ENCODE measurements at places on chromosomes 5 and 9. TPM values are rescaled to one million over a fixed set of nuclear protein-coding genes. Genes with fewer than 3 reads are reported as not detected.

DNA sequence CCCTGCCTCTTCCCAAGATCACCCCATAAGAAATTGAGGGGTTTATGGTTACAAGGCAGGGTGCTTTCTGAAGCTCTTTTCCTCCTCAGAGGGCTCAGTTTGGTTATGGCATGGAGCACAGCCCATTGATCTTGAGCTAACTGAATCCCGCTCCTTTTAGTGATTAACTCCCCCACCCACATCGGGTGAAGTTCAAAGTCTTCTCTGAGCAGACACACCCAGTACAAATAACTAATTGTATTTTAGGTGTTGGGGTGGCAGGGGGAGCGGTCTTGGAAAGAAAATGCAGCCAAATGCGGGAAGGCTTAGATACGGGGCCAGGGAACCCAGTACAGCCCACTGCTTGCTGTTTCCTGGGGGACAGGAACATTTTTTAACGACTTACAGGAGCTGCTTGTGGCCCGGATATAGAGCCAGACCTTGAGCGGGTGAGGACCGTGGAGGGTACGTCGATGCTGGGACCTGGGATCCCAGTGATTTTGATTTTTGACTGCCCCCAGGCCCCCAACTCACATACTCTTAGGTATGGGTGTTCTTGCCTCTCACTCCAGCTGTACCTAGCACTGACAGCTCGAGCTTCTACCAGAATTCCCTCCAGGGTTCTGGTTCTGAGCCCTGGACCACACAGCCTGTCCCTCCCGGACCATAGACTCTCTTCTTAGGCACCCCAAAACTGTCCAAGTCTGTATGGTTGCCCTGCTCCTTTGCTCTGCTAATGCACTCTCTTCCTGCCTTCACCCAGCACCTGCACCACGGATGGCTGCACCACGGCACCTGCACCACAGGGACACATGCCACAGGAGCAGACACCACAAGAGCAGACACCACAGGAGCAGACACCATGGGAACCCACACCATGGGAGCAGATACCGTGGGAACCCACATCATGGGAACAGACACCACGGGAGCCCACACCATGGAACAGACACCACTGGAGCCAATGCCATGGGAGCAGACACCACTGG, 18.3 kb upstream of the RXRA start:
- no peak overlapping the region for H3K27ac ChIP-seq
- no peaks in the 10 kb centered on the region for H3K36me3 ChIP-seq
- H3K4me1 ChIP-seq, result no peaks in the 10 kb centered on the region
- no peaks in the 10 kb centered on the region for H3K27me3 ChIP-seq
- H3K4me3 ChIP-seq, result no peak overlapping the region

GRCh38 chr5:56535347-56535746, 280.0 kb upstream of the MAP3K1 start:
- H3K4me3 ChIP-seq, result no peak overlapping the region
- peaks cover 5% of the 10 kb centered on the region for H3K27me3 ChIP-seq
- DNase-seq, result no peak
- no peak overlapping the region for H3K27ac ChIP-seq
- H3K4me1 ChIP-seq, result peaks cover 13% of the 10 kb centered on the region

GRCh38 chr5:33439905-33440481, 772 bp upstream of the TARS1 start:
- no peaks in the 10 kb centered on the region for H3K27me3 ChIP-seq
- H3K27ac ChIP-seq, result peak overlapping the region; percentile 67
- peaks cover 23% of the 10 kb centered on the region for H3K4me1 ChIP-seq
- peak overlapping the region; percentile 69 for H3K4me3 ChIP-seq

DNA sequence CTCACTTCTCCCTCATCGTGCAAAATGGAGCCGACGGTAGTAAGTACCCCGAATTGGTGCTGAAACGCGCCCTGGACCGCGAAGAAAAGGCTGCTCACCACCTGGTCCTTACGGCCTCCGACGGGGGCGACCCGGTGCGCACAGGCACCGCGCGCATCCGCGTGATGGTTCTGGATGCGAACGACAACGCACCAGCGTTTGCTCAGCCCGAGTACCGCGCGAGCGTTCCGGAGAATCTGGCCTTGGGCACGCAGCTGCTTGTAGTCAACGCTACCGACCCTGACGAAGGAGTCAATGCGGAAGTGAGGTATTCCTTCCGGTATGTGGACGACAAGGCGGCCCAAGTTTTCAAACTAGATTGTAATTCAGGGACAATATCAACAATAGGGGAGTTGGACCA, 979 bp downstream of the PCDHGA12 start:
- H3K27me3 ChIP-seq, result peaks cover 35% of the 10 kb centered on the region
- no peaks in the 10 kb centered on the region for H3K4me1 ChIP-seq
- H3K4me3 ChIP-seq, result no peak overlapping the region
- no peaks in the 10 kb centered on the region for H3K36me3 ChIP-seq
- no peak overlapping the region for H3K27ac ChIP-seq

DNA sequence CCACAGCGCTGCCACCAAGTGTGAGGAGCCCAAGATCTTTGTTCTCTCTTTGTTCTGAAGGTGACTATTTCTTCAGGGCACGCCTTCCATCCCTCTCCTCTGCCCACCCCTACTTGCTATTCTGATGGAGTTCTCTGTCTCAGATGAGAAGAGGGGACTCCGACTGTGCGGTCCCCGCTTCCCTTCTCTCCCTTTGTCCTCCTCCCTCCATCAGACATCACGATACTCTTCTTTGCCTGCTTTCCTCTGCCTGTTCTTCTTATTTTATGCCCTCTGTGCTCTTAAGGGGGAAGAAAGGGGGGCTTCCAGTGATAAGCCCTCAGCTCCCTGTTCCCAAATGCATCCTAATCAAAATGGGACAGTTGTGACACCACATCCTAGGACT, 307.8 kb downstream of the RAB3C start:
- no peaks in the 10 kb centered on the region for H3K27me3 ChIP-seq
- H3K36me3 ChIP-seq, result no peaks in the 10 kb centered on the region
- H3K4me1 ChIP-seq, result peaks cover 8% of the 10 kb centered on the region
- no peak for DNase-seq
- H3K27ac ChIP-seq, result no peak overlapping the region

DNA sequence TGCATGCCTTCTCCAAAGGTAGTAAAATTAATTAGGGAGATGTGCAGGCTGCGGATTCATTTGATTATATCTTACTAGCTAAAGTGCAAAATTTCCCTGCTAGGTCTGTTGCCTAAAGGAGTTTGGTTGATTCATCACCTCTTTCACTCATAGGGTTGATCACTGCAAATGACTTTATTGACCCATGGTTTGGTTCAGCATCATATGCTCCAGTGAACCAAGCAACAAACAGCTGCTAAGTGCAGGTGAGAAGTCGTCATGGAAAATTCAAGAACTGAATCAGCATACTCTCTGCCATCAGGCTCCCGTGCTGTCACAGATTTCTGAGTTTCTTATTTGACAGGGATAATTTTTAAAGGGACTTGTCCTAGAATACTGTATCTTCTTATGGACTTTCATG, 571.8 kb upstream of the CDH18 start:
- no peaks in the 10 kb centered on the region for H3K4me1 ChIP-seq
- no peak overlapping the region for H3K4me3 ChIP-seq
- no peaks in the 10 kb centered on the region for H3K36me3 ChIP-seq

- no peak for DNase-seq
- no peaks in the 10 kb centered on the region for H3K36me3 ChIP-seq
- no peaks in the 10 kb centered on the region for H3K4me1 ChIP-seq
- no peak overlapping the region for H3K4me3 ChIP-seq
These were observed 662.1 kb upstream of the FTMT start for GRCh38 chr5:121189342-121190305.

DNA sequence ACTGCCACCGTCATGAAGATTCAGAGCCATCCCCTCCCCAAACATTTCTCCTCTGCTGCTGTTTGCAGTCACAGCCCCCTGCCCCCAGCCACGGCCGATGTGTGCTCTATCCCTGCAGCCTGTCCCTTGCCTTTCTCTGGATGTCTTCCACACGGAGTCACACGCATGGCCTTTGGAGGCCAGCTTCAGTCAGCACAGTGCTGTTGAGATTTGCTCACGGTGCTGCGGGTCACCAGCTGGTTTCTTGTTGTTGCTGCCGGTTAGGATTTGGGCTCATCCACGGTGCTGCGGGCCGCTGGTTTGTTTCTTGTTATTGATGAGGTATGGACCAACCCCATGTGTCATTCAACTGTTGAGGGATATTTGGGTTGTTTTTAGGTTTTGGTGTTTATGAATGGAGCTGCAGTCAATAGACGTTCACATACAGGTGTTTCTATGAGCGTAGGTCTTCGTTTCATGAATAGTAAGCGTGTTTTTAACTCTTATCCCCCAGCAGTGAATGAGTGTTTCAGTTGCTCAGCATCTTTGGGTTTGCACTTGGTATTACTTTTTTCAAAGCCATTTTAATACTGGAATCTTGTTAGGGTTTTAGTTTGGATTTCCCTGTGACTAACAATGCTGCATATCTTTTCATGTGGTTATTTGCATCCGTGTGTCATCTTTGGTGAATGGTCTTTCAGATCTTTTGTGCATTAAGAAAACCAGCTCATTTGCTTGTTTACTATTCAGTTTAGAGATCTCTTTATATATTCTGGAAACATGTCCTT, 57.6 kb downstream of the AHRR start:
- H3K27ac ChIP-seq, result no peak overlapping the region
- H3K4me1 ChIP-seq, result peaks cover 4% of the 10 kb centered on the region
- DNase-seq, result no peak
- no peak overlapping the region for H3K4me3 ChIP-seq
- H3K27me3 ChIP-seq, result no peaks in the 10 kb centered on the region

DNA sequence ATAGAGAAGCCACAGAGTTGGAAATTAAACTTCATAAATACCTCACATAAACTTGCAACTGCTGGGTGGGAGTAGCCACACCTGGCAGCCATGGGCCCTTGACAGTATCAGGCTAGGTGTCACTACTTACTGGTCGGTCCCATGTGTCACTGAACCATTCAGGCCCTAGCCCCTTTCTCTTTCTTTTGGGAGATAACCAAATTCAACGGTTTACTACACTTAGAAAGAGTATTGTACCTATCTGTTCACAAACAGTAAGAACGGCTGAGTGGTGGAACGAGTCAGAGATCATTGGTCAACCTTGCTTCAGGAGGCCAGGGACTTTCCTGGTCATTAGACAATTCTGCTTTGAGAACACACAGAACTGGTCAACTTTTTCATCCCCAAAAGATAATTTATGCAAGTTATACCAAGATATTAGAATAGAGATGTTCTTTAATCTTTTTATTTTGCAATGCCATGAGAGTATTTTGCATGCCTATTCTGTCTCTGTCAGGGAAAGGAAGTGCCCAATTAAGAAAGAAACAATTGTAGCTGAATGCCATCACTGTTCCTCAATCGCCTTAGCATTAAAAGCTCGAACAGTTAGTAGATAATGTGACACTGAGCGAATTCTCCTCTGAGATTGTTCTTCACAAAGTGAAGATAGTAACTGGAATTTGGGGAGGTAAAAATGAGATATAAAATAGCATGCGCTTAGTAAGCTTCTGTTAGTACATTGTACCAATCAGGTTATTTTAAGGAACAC, 50.9 kb downstream of the GOLPH3 start:
- no peak for DNase-seq
- H3K4me3 ChIP-seq, result no peak overlapping the region
- H3K27ac ChIP-seq, result no peak overlapping the region

DNA sequence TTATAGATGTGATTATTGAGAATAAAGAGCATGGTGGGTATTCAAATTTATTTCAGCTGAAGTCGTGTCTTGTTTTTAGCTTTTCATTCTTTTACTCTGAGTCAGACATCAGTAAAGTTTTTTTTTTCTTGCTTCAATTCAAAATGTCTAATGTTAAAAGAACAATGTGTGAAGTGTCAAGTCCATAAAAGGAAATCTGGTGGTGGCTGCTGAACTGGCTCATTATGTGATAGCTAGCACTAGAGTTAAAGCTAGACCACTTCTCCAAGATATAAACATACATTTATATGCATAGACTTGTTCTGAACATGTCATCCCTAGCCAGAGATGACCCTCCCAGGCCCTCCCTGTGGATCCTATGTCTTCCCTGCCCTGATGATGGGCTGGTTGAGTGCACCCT, 338.3 kb downstream of the RAB3C start:
- H3K36me3 ChIP-seq, result no peaks in the 10 kb centered on the region
- no peak overlapping the region for H3K27ac ChIP-seq
- H3K4me3 ChIP-seq, result no peak overlapping the region
- H3K4me1 ChIP-seq, result peaks cover 5% of the 10 kb centered on the region
- H3K27me3 ChIP-seq, result peaks cover 9% of the 10 kb centered on the region

DNA sequence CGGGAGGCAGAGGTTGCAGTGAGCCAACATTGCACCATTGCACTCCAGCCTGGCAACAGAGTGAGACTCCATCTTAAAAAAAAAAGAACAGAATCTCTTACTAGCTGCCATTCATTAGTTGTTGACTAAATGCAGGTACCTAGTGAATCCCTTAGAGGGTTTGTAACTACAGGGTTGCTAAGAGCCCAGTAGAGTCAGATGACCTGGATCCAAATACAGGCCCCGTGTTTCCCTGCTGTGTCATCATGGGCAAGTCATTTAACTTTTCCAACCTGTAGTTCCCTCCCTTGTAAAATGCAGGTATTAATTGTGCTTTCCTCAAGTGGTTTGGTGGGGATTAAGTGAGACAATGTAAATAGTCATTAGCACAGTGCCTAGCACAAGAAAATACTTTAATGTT, 32.8 kb downstream of the PLAC8L1 start:
- H3K27ac ChIP-seq, result no peak overlapping the region
- H3K36me3 ChIP-seq, result no peaks in the 10 kb centered on the region
- no peak for DNase-seq
- no peaks in the 10 kb centered on the region for H3K27me3 ChIP-seq
- H3K4me3 ChIP-seq, result no peak overlapping the region

- H3K36me3 ChIP-seq, result no peaks in the 10 kb centered on the region
- peaks cover 2% of the 10 kb centered on the region for H3K27me3 ChIP-seq
- no peak for DNase-seq
- H3K4me3 ChIP-seq, result no peak overlapping the region
These were observed 71.1 kb downstream of the FBXL7 start for GRCh38 chr5:15571081-15571480.

The PCDHGB1 gene
- total RNA-seq, result not detected

The DDX4 gene
- total RNA-seq, result not detected

DNA sequence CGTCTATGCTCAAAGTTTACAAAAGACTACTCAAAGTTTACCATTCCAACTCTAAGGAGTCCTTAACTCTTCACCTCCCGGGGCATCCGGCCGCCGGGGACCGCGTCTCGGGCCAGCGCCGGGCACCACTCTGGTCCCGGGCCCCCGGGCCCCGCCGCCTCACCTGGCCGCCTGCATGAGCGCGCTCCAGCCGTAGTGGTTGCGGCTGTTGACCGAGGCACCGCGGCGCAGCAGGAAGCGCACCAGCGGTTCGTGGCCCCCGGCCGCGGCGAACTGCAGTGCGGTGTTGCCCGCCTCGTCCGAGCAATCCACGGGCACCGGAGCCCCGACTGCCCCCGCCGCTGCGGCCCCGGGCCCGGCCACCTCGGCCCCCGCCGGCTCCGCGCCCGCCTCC, 388 bp downstream of the ANKS6 start:
- peak overlapping the region; percentile 36 for H3K4me3 ChIP-seq
- H3K4me1 ChIP-seq, result peaks cover 26% of the 10 kb centered on the region
- no peaks in the 10 kb centered on the region for H3K27me3 ChIP-seq
- no peaks in the 10 kb centered on the region for H3K36me3 ChIP-seq

- no peaks in the 10 kb centered on the region for H3K36me3 ChIP-seq
- no peaks in the 10 kb centered on the region for H3K27me3 ChIP-seq
- H3K27ac ChIP-seq, result no peak overlapping the region
- no peaks in the 10 kb centered on the region for H3K4me1 ChIP-seq
- no peak for DNase-seq
These were observed 439.5 kb upstream of the CD180 start for GRCh38 chr5:67636091-67636490.

The CFAP157 gene
- total RNA-seq, result not detected

The FRRS1L gene
- total RNA-seq, result 0.03 TPM
